ENCODE measurements at places on chromosomes 12 and 14.

GRCh38 chr14:72443991-72444441 lies 449.9 kb downstream of the DPF3 start:
- DNase-seq = peak; percentile 27

GRCh38 chr14:50395448-50395847 lies 1.2 kb downstream of the CDKL1 start:
- DNase-seq = no peak

- no peak for DNase-seq
Observed at GRCh38 chr12:126469211-126469610, 1404.0 kb downstream of the AACS start.

DNA sequence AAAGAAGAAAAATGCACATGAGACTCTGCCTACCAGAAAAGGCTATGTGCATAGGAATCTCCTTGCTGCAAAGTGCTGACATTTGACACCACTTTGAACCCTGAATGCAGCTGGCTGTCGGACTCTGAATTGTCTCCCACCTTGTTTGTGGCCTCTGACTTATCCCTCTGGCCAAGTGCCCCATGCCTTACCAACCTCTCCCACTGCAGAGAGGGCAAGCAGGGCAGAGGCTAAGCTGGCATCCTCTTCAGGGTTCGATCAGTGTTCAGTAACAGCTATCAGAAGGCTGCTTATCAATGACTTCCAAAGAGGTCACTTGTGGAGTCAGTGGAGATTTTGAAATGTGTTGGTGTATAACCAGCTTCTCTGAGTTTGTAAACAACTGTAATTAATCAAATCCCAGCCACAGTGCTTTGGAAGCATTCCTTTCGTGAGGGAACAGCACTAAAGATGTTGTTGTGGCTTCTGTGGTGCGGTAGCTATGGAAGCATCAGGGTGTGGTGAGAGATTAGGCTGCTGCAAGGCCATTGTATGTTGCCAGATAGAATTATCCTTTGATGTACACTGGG lies 22.6 kb upstream of the BMP4 start:
- DNase-seq = no peak

DNA sequence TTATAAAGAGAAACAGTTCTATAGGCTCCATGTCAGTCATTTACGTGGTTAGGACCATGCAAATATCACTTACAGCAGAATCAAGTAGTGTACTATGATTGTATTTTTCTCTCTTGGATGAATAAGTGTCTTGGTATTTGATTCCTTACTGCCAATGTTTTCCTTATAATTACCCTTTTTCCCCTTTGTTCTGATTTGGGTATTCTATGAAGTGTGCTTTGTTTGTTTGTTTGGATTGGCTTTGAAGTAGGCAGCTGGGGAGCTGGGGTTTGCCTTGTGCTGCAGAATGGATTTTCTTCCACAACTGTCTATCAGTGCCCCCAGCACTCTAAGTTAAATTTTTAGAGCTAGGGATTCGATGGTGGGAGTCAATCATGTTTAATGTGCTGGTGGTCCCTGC lies 12.4 kb downstream of the TMEM120B start:
- no peak for DNase-seq

DNA sequence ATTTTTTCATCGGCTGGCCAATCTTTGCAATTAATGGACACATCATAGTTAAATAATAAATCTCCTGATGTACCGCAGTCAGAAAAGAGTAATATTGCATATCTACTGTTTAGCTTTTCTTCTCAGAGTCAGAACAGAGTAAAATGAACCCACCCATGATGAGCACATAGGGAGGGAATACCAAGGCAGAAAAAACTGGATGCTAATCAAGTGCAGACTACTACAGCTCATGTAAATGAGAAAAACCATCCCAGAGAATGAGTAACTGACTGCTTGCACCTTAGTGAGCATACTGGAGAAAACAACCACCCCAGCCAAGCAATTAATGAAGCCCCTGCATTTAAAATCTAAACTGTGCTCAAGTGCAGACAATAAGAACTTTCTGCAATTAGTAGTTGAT lies 483.7 kb downstream of the MDGA2 start:
- no peak for DNase-seq

DNA sequence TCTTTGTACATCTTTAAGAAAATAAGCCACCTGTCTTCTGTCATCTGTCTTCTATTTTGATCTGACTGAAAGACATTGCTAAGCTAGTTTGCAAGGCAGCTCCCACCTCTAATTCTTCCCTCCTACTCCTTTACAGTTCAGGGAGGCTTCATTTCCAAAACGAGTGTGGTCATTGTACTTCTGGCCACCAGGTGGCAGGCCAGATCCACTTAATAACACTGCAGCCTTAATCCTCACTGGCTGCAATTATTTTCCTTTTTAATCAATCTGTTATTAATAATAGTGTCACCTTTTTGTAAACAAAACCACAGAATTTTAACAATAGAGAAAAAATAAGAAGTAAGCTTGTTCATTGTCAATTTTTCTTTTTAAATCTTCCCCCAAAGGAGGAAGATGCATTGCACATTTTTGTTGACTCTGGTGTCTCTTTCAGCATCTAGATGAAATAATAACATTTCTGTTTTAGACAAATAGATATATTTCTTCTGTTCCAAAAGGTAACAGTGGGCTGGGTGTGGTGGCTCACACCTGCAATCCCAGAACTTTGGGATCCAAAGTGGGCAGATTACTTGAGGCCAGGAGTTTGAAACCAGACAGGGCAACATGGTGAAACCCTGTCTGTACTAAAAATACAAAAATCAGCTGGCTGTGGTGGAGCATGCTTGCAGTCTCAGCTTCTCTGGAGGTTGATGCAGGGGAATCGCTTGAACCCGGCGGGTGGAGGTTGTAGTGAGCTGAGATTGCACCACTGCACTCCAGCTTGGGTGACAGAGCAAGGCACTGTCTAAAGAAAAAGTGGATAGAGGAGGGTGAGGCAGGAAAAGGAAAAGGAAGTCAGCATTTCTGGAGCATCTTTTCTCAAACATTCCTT lies 23.3 kb downstream of the GABARAPL1 start:
- DNase-seq = no peak

DNA sequence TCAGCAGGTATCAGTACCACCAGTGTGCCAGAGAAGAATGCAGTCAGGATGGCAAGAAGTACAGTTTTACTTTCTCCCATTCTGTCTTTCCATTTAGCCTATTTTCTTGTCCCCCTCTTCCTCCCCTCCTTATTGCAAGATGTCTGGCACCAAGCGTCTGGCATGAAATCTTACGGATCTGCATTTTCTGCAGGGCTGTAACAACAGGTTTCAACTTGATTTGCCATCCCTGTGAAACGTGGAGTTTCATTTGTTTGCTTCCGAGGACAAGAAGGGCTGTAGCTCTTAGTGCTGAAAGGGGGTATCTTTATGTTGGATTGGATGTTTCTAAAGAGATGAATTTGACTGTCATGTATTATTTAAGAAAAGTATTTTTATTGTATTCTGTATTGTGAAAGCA lies 1110.6 kb downstream of the BCL11B start:
- DNase-seq = no peak

- DNase-seq = peak; percentile 16
Observed at GRCh38 chr12:49706351-49707127, 666 bp downstream of the FMNL3 start.

DNA sequence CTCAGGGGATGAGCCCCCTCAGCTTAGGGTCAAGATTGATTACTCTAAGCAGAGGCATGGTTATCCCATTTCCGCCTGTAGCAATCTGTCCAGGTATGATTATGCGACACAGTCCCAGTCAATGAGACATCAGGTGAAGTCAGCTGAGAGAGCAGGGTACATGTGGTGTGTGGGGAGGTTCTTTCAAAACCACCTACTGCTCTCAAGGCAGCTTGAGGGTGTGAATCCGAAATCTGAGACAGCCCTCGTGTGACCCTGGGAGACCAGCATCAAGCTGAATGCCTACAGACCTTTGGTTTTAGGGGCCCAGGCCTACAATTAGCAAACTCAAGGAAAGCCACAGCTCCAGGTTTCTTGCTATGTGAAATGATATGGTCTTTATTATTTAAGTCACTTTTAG lies 275.7 kb downstream of the ITPR2 start:
- no peak for DNase-seq

DNA sequence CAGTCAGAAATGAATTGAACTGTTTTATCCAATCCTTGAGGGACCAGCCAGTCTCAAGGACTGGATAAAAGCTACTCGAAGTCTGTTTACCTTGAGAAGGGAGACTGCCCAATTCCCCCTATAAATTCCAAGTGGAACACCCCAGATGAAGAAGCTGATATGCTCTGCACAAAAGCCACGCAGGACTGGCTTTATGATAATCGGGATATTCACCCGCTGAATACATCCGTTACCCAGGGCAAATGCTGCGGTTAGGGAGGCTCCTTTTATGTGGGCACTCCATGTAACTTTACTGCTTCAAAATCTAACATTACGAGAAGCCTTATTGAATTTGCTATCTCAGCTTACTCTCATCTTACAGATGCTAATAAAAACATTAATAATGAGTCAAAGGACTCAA lies 119.1 kb downstream of the DENND5B start:
- no peak for DNase-seq

Measured in activated T-helper 1 cell treated with anti-CD3 and anti-CD28 coated beads, Interleukin-12 subunit alpha, Interleukin-12 subunit beta, Interleukin-2, Interleukin-4 antibody, amounts not matched to agents 30 ng/mL and 10 ng/mL and 1 ng/mL, durations not matched to agents 14 hours and 24 hours and 36 hours (primary cell).